Activated effector memory CD4-positive, alpha-beta T cell treated with anti-CD3 and anti-CD28 coated beads, Interleukin-2, amount 50 U/mL, for 16 hours (primary cell): ENCODE measurements at places on chromosomes 4 and X.
A peak's percentile ranks its signal among the peaks of the same experiment; 100 is the strongest.

DNA sequence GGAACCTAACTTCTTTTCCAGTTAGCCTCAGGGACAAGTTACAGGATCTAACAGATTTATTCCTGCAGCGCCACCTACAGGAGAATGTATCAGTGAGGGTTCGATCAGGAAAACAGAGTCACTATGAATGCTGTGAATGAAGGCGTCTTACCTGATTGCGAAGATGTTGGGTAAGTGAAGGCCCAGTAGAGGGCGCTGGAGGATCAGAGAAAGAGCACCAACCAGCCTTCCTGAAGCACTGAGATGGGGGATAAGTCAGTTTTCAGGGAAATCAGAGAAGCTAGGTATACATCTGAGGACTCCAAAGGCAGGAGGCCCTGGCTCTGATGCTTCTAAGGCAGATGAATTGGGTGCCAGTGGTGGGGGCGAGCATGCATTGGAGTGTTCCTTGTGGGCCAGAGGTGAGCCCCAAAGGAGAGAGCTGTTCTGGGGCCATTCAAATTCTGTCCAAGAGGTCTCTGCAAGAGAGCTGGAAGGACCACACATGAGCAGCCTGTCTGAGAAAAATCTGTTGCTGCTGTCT is 169.9 kb upstream of the AADAT start:
- DNase-seq, result no peak

DNA sequence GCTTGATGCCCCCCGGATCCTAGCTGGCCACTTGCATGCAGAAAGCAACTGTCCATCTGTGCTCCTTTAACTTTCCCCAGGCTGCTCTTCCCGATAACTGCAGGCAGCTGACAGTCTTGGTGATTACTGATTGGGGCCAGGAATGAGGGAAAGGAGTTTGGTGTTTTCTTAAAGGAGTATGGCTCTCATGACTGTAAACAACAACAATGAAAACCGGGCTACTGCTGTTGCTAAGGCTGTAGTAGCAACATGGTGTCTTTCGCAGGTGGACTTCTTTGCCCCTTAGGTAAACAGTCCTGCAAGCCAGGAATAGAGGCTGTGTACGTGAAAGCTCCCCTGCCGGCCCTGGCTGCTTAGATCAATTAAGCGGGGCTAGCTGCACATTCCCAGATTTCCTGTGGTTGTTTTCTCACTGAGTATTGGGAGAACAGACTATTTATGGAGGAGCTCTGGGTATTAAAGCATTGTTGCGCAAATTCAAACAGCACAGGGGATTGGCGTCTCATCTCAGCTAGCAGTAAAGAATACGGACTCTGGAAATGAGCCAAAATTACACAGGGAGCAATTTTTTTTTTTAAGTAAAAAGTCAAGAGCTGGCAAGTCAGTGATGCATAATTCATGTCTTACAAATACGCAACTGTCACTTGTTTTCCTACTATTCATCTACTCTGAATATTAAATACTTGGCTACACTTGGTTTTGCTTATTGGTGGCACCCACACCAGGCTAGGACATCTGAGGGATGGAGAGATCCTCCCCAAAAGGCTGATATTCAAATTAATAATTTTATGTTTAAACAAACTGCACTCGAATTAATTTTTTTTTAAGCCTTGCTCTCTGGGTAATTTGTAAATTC is 61.6 kb upstream of the NAP1L5 start:
- DNase-seq, result no peak

DNA sequence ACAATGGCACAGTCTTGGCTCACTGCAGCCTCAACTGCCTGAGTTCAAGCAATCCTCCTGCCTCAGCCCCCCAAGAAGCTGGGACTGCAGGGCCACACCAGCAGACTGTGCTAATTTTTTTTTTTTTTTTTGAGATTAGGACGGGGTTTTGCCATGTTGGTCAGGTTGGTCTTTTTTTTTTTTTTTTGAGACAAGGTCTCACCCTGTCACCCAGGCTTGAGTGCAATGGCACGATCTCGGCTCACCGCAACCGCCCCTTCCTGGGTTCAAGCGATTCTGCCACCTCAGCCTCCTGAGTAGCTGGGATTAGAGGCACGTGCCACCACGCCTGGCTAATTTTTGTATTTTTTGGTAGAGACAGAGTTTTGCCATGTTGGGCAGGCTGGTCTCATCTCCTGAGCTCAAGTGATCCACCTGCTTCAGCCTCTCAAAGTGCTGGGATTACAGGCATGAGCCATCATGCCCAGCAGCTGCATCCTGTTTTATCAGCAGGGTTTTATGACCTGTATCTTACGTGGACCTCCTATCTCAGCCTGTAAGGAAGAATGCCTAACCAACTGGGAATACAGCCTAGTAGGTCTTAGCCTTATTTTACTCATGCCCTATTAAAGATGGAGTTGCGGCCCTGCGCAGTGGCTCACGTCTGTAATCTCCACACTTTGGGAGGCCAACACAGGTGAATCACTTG is 13.2 kb upstream of the MRPL1 start:
- DNase-seq, result no peak

- DNase-seq, result no peak
Measured at GRCh38 chr4:68342134-68342533, 7.8 kb downstream of the YTHDC1 start.

DNA sequence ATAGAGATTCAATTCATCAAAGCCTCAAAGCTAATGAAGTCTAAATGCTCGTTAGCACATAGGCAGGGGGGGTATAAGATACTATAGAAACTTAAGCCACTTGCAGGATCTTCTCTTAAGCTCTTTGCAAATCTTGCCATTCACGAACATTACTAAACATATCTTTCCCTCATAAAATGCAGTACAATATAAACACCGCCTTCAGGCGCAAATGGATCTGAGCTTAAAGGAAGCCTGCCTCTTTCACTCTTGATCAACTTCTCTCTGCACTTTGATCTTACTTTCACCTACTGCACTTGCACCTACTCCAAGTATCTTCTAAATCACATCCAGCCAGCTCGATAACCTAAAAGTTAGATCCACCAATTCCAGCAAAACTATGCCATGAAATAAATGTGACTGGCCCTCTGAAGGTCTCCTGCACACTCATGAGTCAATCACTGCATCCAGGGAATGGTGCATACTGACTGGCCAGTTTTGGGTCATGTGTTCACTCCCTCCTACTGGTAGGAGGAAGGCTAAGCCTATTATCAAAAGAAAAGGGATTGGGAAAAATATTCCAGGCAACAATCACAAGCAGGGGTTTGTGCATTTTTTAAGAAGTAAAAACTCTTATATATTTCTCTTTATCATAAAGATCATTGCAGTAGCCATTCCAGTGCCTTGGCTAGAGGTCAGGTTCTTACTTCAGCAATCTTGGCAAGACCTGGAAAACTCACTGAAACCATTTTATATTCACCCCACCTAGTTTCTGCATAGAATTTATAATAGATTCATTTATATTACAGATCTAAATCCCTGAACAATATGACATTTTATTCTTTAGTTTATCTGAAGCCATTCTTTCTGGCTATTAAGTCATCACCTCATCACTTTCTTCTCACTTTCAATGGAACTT is 222.0 kb downstream of the PPP3CA start:
- no peak for DNase-seq

DNA sequence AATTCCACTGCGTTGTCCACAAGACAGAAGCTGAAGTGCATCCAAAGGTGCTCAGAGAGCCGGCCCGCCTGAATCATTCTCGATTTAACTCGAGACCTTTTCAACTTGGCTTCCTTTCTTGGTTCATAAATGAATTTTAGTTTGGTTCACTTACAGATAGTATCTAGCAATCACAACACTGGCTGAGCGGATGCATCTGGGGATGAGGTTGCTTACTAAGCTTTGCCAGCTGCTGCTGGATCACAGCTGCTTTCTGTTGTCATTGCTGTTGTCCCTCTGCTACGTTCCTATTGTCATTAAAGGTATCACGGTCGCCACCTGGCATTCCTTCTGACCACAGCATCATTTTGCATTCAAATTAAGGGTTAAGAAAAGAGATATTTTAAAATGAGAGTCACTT is 115.5 kb downstream of the NFKB1 start:
- DNase-seq, result no peak

- no peak for DNase-seq
Measured at GRCh38 chr4:26141911-26142638, 178.7 kb upstream of the RBPJ start.

DNA sequence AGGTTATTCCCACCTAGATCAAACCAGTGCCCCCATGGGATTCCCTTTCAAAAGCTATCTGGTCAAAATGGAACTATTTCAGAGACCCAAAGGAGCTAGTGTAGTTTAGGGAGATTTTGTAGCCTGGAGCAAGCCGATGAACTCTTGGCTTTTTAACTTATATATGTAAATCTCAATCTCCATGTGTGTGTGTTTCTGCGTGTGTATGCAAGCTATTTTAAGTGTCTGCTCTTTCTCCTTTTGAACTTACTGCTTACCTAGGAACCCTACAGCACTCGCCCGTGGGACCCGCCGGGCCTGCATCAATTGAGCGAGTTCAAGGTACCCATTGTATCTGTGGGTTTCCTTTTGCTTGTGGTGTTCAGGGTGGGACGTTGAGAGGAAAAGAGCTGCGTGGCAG is 10.4 kb downstream of the CSTF2 start:
- no peak for DNase-seq

GRCh38 chr4:2366252-2367192 is 51.9 kb downstream of the ZFYVE28 start:
- DNase-seq, result peak; percentile 58

DNA sequence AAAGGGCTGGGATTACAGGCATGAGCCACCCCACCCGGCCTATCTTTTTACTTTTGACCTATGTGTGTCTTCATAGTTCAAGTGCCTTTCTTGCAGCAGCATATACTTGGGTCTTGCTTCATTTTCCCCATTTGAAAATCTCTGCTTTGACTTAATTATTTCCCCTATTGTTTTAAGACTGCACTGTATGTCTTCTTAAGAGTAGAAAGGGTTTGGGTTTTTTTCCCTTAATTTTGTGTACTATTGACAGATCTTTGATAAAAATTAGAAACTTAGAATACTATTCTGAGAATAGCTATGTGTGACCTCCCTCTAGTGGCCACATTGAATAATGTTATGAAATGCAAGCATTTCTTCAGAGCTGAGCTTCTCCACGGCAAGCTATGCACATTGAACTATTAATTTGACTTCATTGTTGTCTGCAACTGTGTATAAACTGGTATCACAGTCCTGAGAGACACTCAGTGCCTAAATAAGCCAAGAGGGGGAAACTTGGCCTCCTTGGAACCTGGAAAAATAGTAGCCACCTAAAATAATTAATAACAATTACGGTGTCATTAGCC is 8.7 kb upstream of the SLC25A4 start:
- no peak for DNase-seq

DNA sequence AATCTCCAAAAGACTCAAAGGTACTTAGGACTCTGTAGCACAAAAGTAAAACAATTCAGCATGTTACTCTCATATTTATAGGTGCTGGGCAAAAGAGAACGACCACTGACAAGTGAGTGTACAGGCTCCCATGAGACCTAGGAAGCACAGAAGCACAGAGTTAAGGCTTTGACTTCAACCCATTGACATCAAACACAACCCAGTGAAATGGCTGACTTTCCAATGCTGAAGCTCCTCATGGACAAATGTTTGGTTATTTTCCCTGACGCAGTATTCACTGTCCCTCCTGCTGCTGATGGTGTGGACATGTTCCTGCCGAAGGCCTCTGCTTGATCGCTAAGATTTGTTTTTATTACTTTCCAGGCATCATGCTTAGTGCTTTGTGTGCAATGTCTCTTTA is 148.7 kb downstream of the TSPAN5 start:
- DNase-seq, result no peak
